Kidney tubule cell (primary cell): ENCODE measurements at places on chromosomes 12 and 14.

- DNase-seq: no peak
Measured at GRCh38 chr12:4569261-4569660, 7.3 kb downstream of the DYRK4 start.

DNA sequence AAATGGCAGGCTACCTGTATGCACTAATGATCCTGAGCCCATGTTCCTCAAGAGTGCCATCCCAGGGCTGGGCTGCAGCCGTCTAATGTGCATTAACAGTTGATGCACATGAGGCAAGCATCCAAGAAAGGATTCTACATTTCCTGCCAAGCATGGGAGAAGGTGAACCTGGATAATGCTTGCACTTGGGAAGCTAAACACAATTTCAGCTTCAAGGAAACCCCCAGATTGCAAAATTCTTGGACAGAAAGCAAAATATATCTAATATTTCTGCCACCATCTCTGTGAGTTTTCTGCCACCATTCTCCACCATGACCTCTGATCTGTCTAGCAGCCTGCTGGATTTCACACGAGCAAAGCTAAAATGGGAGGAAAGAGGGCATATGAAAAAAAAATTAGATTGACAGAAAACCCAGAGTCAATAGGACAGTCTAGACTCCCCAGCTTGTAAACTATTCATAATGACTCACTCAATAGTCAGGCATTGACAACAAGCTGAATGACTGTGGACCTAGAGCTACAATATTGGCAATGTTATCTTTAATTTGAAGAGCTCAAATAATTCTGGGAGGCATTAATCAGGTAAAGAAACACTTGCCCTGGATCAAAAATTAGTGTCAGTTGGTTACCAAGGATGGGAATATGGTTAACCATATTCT, 91.9 kb upstream of the BCL2L14 start:
- peak; percentile 51 for DNase-seq

- DNase-seq: no peak
Measured at GRCh38 chr12:53816360-53817020, 64.7 kb upstream of the CISTR start.

DNA sequence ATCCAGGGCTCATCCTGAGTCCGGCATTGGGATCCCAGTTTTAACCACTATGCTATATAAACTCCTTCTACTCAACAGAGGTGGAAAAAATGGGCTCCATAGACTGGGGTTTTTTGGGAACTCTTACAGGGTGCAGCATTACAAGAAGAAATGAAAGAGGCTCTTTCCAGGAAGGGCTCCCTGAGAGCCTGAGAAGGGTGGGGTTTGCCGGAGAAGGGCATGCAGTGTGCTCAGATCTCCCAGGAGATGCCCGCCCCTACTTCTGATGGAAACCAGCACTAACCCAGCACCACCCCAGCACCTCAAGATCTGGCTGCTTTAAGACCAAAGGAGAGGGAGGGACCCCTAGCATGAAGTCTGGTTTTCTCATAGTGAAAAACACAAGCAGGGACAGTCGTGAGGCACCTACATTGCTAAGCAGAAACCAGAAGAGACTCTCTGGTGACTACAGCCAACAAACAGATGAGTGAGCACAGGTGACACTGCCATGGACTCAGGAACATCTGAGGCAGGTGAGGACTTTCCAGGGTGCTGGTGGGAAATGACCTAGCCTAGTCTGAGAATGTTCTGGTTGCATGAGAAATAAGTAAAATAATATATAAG, 43.9 kb upstream of the HSP90B1 start:
- no peak for DNase-seq

GRCh38 chr12:67648521-67649260, at the start of gene DYRK2:
DYRK2 (plus strand) TSS chr12:67648745; CDS start chr12:67649134, 389 bp downstream.
- DNase-seq: peak; percentile 86

DNA sequence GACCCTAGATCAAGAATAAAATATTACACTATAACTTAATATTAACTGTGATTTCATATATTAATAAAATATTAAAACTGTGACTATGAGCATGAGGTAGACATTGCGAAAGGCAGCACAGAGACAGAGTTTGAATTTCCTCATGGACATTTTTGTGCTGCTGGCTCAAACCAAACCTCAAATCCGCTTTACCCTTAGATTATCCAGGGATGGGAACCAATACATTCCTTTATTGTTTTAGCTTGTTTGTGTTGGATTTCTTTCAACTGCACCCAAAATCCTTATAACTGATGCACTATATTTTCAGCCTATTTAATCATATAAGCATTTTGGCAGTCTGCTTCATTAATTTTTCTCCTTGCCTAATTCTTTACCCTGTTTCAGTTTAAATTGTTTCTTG, 436.7 kb downstream of the ATP23 start:
- DNase-seq: no peak

- no peak for DNase-seq
Measured at GRCh38 chr14:96847451-96847850, 50.3 kb downstream of the VRK1 start.

DNA sequence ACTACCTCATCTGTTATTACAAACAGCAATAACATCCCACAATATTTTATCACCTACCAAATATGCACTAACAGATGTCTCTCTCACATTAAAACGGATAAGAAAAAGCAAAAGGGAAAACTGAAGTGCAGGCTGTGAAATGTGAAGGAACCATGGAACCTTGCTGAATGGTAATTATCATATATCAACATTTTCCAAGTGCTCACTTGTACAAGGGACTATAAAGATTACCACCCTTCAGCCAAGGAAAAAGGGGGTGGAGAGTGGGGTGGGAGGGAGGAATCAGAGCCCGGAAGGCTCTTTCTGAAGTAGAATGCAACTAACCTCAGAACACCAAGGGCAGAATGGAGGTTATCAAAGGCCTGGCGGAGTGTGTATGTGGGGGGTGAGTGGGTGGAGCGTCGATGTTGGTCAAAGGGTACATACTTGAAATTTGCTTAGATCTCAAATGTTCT, 1.2 kb downstream of the SNX6 start:
- DNase-seq: peak; percentile 17

DNA sequence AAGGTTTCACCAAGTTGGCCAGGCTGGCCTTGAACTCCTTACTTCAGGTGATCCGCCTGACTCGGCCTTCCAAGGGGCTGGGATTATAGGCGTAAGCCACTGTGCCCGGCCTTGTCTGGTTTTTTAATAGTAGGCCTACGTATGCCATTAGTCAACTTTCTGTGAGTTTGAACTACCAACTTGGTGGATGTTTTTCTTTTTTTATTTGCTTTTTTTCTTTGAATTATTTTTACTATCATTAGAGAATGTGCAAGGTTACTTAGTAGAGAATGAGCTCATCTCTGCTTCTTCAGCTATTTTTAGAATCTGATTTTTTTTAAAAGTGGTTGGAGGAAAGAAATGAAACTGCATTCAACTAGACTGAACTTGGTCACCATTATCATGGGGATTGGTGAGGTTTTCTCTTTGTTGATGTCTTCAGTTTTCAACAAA, 51.4 kb downstream of the HMGA2 start:
- peak; percentile 65 for DNase-seq

DNA sequence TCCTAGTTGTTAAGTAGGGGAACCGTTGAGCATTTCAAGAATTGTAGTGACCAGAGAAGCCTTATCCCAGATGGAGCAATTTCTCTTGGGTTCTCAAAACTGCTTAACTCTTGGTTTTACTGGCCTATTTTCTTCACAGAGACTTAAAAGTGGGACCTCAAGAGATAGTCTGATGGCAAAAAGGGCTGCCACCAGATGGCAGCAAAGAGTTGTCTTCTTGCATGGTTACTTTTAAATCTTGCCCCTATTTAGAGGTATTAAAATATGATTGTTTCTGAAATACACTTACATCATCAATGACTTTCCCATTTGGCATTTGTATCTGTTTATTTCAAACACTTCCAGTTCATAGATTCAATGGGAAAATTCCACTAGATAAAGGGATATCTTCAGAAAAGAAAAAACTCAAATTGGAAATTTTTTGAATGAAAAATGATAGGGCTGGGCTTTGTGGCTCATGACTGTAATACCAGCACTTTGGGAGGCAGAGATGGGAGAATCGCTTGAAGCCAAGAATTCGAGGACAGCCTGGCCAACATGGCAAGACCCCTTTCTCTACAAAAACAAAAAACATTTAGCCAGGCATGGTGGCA, 69.9 kb upstream of the CNTN1 start:
- peak; percentile 58 for DNase-seq

GRCh38 chr12:67910360-67911274, 78.6 kb upstream of the IFNG-AS1 start:
- peak; percentile 98 for DNase-seq

- peak; percentile 79 for DNase-seq
Measured at GRCh38 chr12:11658791-11659190, 9.3 kb downstream of the ETV6 start.

GRCh38 chr12:54370171-54370730, 6.0 kb upstream of the GPR84 start:
- peak; percentile 87 for DNase-seq

GRCh38 chr12:50400104-50400637, 514 bp upstream of the LARP4 start:
- no peak for DNase-seq

GRCh38 chr12:130793554-130793849, 45.5 kb downstream of the STX2 start:
- no peak for DNase-seq

DNA sequence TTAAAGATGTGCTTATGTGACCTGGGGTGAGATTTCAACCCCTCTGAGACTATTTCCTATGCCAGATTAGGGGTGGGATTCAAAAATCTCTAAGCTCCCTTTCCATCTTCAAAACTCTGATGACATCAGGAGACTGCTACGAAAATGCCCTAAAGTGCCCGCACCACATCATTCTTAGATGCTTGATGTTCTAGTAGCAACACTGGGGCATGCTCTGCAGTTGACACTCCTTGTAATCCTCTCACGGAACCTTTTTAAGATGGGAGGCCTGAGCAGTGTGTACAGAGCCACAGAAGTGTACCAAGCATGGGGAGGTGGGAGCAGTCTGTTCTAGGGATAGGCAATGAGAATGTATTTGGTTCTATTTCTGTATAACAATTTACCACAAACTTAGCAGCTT, 12.2 kb downstream of the FOS start:
- no peak for DNase-seq

- peak; percentile 96 for DNase-seq
Measured at GRCh38 chr14:80567905-80568536, 356.7 kb upstream of the DIO2 start.

GRCh38 chr14:59424341-59425071, 40.7 kb downstream of the GPR135 start:
- DNase-seq: no peak

DNA sequence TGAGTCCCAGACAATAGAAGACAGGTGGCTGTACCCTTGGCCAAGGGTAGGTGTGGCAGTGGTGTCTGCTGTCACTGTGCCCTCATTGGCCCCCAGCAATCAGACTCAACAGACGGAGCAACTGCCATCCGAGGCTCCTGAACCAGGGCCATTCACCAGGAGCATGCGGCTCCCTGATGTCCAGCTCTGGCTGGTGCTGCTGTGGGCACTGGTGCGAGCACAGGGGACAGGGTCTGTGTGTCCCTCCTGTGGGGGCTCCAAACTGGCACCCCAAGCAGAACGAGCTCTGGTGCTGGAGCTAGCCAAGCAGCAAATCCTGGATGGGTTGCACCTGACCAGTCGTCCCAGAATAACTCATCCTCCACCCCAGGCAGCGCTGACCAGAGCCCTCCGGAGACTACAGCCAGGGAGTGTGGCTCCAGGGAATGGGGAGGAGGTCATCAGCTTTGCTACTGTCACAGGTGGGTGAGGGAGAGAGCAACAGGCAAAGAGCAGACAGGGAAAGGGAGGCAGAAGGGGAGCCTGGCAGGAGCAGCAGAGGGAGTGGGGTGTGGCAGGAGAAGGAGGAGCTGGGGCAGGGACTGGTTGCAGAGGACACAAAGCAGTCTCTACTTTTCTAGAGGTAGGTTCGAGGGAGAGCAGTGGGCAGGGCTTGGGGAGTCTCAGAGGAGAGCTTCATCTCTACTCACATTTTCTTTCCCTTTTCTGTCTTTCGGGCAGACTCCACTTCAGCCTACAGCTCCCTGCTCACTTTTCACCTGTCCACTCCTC, 452 bp downstream of the INHBE start:
- no peak for DNase-seq

DNA sequence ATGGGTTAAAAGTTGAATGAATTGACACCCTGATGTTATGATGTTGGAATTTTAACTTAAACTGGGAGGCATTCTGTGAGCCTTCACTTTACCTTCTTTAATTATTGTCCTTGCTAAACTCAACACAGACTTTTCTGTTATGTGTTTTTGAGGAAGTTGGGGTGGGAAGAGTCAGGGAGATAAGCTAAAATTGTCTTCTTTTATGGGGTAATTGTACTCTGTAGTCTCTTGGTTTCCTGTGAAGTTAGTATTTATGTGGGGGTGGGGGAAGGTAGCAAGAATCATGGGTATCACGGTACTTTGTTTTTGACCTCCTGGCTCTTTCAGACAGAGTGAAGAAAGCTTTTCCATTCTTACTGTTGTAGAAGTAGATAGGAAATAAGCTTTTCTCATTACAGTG, 32.9 kb downstream of the RAB21 start:
- DNase-seq: no peak

- peak; percentile 77 for DNase-seq
Measured at GRCh38 chr12:107131832-107132616, 38.7 kb upstream of the CRY1 start.

DNA sequence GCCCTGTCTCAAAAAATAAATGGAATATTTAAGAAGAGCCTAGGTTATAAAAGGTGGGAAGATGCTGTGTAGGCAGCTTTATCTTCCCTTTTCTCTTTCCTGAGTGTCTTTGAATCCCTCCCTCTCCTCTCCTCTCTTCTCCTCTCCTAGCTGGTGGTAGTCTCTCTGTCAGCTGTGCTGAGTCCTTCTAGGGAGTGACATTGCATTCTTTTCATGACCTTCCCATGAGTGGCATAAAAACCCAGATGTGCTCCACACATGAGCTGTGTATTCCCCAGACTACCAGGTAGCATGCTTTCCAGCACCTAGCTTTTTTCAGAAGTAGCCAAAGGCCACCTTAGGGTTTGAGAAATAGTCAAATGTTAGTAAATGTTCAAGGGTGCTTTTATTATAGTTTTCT, 23.6 kb downstream of the SAMD4A start:
- no peak for DNase-seq
